ENCODE measurements at places on chromosomes 16 and 17.

GRCh38 chr16:4116325-4117249, at the start of gene ADCY9:
Gene ADCY9 (minus strand): TSS chr16:4116442. CDS start chr16:4115442, 1,000 bp downstream.
- DNase-seq = peak; percentile 62

DNA sequence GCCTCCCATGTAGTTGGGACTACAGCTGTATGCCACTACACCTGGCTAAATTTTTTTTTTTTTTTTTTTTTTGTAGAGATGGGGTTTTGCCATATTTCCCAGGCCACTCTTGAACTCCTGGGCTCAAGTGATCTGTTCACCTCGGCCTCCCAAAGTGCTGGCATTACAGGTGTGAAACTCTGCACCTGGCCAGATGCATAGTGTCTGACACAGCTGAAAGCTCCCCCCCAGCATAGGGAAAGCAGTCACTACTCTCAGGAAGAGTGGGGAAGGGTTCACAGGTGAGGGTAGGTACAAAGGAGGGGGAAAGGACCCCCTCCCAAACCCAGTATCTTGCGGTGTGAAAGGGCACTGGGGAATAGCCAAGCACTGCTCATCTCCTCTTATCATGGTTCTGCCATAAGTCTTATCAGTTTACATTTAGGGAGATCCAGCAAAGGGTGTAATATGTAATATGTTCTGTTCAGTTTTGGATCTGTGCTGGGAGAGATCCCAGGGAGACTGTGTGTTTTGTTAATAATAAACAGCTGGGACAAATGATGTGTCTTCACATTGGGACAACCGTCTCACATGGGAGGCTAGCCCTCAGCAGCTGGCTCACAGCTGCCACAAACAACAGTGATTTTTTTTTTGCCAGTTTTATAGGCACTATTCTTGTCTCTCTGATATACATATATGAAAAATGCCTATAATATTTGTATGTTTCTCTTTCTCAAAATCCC, 6.8 kb upstream of the CAVIN1 start:
- DNase-seq = no peak

- no peak for DNase-seq
Observed at GRCh38 chr17:45910667-45911066, 16.3 kb downstream of the MAPT start.

- DNase-seq = no peak
Observed at GRCh38 chr17:2937331-2938003, 125.9 kb downstream of the OR1D5 start.

DNA sequence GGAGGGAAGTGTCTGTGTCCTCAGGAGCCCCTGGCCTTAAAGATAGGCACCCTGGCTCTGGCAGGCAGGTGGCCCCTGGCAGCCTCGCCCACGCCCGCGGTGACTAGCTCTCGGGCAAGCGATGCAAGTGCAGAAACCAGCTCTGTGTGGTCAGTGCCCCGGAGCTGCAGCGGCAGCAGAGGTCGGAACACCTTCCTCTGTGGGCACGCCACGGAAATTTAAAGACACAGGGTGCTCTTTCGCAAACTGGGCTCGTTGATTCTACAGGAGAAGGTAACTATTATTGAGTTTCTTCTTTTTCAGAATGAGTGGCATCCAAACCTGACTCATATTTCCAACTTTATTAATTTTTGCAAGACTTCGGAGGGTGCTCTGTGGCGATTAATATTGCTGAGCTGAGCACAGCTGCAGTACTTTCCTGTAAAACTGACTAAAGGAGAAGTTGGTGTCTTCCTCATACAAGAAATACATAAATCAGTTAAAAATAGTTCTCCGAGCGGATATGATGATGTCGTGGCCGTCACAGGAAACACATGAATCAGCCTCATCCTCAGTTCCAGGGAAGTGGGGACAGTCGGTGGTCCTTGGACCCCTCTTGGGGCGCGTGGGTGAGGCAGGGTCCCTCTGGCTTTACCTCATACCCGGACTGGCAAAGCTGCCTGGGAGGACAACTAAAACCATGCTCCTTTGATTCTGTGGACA, 120.2 kb downstream of the METRNL start:
- no peak for DNase-seq

- DNase-seq = no peak
Observed at GRCh38 chr17:56540836-56541235, 52.7 kb upstream of the NOG start.

GRCh38 chr16:23945243-23945642, 109.5 kb downstream of the PRKCB start:
- no peak for DNase-seq

DNA sequence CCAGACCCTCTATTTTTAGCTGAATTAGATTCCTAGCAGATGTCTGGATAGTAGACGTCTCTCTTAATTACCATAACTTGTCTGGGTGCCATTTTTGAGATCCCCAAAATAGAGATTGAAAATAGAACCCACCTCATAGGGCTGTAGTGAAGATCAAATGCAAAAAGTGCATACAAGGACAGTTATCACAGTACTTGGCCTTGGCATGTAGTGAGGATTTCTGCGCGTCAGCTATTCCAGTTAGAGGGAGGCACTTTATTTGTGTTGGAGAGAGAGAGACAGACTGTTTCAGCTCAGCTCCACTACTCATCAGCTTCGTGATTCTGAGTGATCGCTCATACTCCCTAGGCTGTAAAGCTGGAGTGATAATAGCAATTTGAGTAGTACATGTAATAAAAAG, 59.6 kb upstream of the CDH13 start:
- no peak for DNase-seq

GRCh38 chr17:35161281-35161761, 13.7 kb downstream of the UNC45B start:
- DNase-seq = no peak

- DNase-seq = peak; percentile 46
Observed at GRCh38 chr17:40122136-40122998, 596 bp downstream of the MSL1 start.

DNA sequence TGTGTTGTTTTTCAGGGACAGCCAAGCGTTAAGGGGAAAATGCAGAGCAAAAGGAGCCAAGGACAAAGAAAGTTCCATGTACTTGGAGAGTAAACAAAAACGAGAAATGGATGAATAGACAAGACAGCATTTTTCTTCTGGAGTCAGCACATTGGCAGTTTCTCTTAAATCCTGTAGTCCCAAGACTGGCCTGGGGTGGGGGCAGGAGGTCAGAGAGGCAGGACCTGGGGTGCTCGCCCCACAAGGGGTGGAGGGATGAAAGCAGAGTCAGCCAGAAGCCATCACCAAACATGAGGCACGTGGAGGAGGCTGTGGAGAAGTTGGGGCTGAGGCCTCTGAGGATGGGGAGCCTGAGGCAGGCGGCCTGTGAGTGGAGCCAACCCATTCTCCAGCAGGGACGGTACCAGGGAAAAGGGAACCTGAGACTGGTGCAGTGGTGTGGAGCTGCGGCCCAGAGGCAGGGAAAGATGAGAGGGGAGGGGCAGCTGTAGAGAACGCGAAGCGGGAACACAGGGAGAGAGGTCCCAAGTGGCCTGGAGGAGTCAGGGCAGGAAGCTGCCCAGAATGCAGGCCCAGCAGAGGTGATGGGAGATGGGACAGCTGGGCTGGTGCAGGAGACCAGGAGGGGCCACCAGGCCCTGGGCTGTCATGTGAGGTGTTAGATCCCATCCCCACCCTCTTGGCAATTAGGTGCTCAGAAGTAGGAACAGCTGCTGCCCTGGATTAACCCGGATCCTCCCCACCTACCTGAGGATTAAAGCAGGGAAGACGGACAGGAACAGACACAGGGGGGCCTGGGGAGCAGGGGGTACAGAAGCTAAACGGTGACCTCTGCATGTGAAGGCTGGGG, 3.3 kb downstream of the TLCD3B start:
- DNase-seq = no peak

DNA sequence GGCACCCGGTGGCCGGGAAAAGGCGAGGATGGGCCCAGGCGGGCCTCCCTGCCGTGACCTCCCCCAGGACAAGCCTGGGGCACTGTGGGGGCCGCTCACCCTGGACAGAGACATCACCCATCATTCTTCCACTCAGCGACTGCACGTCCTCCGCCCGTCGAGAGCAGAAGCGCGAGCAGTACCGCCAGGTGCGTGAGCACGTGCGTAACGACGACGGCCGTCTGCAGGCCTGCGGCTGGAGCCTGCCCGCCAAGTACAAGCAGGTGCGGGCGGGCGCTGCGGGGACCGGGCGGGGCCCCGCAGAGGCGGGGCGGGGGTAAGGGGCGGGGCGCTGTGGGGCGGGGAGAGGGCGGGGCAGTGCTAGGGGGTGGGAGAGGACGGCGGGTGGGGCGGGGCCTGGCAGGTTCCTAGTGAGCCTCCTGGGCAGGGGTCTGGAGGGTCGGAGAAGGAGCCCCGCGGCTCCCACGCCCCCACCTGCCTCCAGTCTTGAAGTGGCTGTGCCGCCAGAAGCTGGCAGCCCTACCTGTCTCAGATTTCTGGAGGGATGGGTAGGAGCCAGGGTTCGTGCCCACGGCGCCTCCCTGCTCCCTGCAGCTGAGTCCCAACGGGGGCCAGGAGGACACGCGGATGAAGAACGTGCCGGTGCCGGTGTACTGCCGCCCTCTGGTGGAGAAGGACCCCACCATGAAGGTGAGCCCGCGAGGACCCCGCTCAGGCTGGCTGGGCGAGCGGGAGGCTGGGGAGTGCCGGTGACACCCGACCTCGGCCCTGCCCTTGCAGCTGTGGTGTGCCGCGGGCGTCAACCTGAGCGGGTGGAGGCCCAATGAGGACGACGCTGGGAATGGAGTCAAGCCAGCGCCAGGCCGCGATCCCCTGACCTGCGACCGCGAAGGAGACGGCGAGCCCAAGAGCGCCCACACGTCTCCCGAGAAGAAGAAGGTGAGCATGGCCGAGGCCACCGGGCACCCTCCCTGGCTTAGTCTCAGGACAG, 7.5 kb downstream of the NME3 start:
- DNase-seq = no peak

- DNase-seq = no peak
Observed at GRCh38 chr17:74211912-74212208, 1.5 kb upstream of the TTYH2 start.

DNA sequence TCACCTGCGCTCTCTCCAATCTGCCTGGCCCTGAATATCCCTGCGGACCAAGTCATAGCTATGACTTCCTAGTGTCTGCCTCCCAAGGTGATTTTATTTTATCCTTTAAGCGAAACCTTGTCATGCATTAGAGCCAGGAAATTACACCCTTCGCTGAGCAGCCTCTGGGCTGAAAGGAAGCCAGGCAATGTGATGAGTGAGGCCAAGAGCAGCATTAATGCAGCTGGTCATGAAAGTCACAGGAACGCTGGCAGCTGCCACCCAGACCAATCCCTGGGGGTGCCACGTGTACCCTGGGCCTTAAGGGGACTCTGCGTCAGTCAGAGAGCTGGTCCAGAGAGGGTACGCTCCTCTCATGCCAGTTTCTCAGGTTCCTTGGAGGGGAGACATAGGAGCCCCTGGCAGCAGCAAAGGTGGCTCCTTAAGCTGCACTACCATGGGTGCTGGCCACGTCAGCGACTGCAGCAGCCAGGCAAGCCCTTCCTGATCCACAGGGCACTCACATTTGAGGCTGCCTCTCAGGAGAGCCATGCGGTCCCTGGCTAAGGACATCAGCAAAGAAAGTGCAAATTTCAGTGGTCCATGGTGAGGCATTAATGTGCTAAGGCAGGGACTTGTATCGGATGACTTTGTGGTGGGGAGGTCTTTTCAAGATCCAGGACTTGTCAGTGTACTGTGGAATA, 42.7 kb upstream of the WSCD1 start:
- DNase-seq = no peak

Measured in anterior cingulate cortex (tissue), 58 donors.